ENCODE measurements at places on chromosomes 2 and 18.
A peak's percentile ranks its signal among the peaks of the same experiment; 100 is the strongest.

DNA sequence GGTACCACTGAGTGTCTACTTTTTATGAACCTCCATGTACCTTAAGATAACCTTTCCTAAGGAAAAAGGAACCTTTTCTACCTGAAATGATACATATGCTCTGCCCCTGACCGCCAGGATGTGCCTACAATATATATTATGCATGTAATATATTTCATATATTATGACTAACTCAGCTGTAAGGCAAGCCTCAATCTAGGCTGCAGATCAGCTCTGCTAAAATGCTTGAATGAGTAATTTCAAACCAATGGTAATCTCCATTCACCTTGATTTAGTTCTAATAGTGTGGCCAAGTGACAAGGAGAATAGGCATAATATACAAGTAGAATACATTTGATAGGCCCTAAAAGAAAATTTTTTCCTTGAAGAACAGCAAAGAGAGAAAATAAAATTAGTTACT, 101.8 kb downstream of the DPP4 start:
- DNase-seq = no peak

GRCh38 chr18:32576296-32576916, 105.7 kb upstream of the GAREM1 start:
- no peak for DNase-seq

DNA sequence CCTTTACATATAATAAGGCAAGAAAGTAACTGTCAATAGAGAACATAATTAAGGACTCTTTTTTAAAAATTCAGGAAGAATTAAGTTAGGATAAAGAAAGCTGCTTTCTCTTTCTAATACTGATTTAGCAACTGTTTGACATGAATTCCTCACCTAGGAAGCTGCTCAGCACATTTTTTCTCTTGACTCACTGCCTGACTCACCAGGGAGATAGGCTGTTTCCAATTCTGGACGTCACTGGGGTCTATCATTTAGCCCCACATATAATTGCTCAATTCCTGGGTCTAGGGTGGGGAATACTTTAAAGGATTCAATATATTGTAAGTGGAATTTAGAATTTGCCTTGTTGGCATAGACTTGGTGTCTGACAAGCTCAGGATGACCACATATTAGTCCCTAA, 50.8 kb upstream of the UGP2 start:
- peak; percentile 92 for DNase-seq

DNA sequence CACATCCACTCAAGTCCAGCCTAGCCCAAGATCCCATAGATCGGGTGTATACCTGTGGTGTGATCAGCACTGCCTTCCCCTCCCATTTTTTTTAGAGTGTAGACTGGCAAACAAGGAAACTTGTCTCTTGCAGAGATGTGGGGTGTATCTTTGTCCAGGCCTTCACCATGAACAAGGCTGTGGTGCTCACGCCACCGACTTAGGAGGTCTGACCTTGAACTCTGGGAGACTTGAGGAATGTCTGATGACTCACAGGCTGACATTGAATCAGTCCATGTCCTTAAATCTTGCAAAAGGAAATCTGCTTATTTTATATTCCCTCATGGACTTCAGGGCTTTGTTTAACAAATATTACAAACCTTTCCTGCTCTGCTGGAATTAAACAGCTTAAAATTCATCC, 4.5 kb upstream of the CTIF start:
- peak; percentile 90 for DNase-seq
